ENCODE measurements at places on chromosomes 11 and 22.

GRCh38 chr11:115391598-115391997 is 112.6 kb downstream of the CADM1 start:
- peak; percentile 35 for DNase-seq

GRCh38 chr22:39985383-39986035 is 9.2 kb upstream of the FAM83F start:
- DNase-seq = no peak

DNA sequence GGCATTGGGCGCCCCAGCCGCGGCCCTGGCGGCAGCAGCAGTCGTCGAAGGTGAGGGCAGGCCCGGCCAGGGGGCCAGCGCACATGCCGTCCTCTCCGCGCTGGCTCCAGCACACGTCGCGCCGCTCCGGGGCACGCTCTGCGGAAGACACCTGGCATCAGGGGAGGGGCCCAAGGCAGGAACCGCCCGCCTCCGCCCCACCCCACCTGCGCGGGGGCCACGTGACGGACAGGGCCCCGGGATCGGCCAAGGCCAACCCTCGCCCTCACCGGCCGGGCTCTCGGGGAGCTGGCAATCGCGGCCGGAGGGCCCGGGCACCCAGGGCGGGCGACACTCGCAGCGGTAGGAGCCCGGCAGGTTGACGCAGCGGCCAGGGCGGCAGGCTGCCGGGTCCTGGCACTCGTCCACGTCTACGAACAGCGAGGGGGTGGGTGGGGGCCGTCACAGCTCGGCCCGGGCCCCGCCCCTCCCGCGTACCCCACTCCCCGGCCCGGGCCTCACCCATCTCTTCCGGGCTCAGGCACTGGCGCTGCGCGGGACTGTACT is 14.9 kb downstream of the SCYL1 start:
- no peak for DNase-seq

- no peak for DNase-seq
These were observed 1431.4 kb upstream of the TENM4 start for GRCh38 chr11:80872116-80872728.

DNA sequence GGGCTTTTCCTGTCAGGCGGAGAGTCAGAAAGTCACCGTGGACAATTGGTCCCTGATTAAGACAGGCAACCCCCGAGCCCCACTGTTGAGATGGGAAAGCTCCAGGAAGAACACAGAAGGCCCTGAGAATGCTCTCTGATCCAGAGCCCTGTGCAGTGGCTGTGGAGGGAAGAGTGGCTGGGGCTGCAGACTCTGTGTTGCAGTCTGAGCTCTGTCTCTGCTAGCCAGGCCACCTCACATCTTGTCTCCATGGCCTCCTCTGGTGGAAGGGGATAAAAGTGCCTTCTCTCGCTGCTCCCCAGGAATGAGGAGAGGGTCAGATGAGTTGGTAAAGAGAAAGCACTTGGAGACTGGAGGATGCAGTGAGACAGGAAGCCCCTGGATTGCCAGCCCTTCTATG is 141.2 kb downstream of the CEP164 start:
- DNase-seq = no peak

- DNase-seq = no peak
These were observed 37.7 kb downstream of the DDI1 start for GRCh38 chr11:104073950-104074705.

- DNase-seq = no peak
These were observed 111.3 kb upstream of the PAX6 start for GRCh38 chr11:31922450-31922849.

Data from NCI-H1436 (cell line).